Brain (organoid and tissue), 16 donors: ENCODE measurements at places on chromosomes 4 and X.

DNA sequence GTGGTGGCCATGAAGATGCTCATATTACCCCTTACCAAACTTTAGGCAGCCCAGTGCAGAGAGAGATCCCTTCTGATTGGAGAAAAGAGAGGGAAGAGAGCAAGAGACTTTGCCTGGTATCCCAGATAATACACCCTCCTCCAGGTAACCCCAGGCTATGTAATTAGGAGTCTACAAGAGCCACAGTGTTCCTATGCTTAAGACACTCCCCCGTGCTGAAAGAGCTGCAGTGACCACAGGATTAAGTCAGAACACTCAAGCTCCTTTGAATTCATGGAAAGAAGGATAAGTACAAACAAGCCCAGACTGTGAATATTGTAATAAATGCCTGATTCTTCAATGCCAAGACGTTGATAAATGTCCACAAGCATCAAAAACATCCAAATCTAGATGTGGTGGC, 41.4 kb downstream of the PABPC4L start:
- DNase-seq = no peak

GRCh38 chrX:80513625-80514024, 93.4 kb downstream of the TENT5D start:
- no peak for DNase-seq

- no peak for DNase-seq
Observed at GRCh38 chr4:113159942-113160545, 110.6 kb downstream of the ANK2 start.

DNA sequence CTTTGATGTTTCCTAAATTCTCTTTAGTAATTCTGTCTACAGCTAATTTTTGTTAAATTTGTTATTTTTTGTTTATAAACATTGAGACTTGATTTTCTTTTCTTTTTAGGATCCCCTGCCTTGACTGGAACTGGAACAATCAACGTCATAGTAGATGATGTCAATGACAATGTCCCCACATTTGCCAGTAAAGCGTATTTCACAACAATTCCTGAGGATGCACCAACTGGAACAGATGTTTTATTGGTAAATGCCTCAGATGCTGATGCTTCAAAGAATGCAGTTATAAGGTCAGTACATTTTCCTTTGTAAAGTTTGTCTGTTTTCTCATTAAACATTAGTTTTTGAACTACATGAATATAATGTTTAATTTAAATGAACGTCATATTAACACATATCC, 119.4 kb downstream of the FAT4 start:
- DNase-seq = no peak

- no peak for DNase-seq
Observed at GRCh38 chr4:180669680-180670079, 1573.5 kb upstream of the TENM3 start.

GRCh38 chr4:85792376-85793232, 317.7 kb downstream of the ARHGAP24 start:
- DNase-seq = no peak

- DNase-seq = peak; percentile 54
Observed at GRCh38 chr4:120801137-120801758, 121.3 kb downstream of the PRDM5 start.

DNA sequence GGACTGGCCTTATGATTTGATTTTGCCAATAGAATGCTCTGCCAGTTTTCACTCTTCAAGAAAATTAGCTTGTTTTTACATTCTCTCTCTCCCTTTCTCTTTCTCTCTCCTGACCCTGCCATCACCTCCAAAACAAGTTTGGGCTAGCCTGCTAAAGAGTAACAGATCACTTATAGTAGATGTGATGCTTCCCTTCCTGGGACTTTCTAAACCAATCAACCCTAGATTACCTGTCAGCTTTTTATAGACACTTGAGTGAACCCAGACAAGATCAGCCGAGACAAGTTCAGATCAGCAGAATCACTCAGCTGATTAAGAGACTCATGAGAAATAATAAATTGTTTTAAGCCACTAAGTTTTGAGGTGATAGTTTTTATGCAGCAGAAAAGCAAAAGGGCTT, 521.2 kb downstream of the ANKRD50 start:
- DNase-seq = no peak

- DNase-seq = no peak
Observed at GRCh38 chr4:183858011-183858615, 47.0 kb upstream of the STOX2 start.

DNA sequence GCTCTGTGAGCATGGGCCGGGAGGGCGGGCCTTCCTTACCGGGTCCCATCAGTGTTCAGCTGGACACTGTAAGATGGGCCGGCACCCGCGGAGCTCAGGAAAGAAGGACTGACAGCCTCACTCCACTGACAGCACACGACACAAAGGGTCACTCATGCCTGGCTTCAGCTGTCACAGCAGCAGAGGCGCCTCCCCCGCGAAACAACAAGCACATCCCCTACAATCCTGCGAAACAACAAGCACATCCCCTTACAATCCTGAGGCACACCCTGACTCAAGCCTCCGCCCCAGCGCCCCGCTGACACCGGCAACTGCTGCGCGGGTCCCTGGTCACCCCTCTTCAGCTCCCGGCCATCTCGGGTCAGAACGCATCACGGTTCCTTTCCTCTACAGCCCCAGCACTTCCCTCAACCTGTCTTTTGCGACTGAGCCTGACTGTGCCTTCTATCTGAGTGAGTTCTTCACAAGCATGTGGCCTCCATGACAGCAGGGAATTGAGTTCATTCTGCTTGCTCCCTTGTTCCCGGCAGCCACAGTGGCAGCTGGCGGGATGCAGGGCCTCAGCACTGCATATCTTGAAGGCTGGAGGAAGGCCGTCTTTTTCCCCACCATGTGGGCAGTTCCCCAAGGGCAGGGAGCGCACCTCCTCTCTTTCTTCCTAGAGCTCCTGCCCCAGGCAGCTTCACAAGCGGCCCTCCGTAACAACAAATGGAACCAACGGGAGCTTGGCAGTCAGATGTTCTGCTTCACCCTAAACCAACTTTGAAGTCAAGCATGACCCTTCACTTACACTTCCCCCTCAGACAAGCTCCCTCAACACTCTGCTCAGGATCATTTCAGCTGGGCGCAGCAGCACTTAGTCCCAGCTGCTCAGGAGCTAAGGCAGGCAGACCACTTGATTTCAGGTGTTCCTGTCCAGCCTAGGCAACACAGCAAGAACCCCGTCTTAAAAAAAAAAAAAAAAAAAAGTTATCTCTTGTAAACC, 39.6 kb downstream of the SCD5 start:
- DNase-seq = no peak

- DNase-seq = peak; percentile 43
Observed at GRCh38 chr4:24781999-24782745, 13.2 kb upstream of the SOD3 start.

GRCh38 chrX:50635817-50636365, 165.3 kb upstream of the DGKK start:
- DNase-seq = peak; percentile 15

DNA sequence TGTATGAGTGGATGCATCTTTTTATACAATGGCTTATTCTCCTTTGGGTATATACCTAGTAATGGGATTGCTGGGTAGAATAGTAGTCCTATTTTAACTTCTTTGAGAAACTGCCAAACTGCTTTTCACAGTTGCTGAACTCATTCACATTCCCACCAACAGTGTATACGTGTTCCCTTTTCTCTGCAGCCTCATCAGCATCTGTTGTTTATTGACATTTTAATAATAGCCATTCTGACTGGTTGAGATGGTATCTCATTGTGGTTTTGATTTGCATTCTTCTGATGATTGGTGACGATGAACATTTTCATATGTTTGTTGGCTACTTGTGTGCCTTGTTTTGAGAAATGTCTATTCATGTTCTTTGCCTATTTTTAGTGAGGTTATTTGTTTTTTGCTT, 687.0 kb upstream of the EPHA5 start:
- DNase-seq = peak; percentile 19

DNA sequence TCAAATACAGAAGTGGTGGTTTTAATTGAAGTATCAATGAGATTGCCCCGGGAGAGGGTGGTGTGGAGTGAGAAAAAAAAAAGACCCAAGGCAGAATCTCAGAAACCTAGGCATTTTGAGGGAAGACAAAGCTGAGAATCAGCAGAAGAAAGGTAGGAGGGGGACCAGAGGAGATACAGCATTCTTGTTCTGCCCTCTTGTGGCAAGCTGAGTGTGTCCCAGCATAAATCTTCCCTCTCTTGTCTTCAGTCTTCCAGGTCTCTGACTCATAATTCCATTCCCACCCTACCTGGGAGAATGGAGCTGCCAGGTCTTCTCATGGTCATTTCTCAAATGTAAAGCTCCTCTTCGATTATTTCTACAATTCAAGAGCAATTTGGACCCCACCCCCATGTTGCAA, 32.7 kb upstream of the MAGED1 start:
- peak; percentile 59 for DNase-seq

- DNase-seq = no peak
Observed at GRCh38 chr4:183392377-183392776, 52.1 kb upstream of the CDKN2AIP start.

- DNase-seq = peak; percentile 35
Observed at GRCh38 chr4:145909281-145909715, 29.3 kb downstream of the ZNF827 start.

DNA sequence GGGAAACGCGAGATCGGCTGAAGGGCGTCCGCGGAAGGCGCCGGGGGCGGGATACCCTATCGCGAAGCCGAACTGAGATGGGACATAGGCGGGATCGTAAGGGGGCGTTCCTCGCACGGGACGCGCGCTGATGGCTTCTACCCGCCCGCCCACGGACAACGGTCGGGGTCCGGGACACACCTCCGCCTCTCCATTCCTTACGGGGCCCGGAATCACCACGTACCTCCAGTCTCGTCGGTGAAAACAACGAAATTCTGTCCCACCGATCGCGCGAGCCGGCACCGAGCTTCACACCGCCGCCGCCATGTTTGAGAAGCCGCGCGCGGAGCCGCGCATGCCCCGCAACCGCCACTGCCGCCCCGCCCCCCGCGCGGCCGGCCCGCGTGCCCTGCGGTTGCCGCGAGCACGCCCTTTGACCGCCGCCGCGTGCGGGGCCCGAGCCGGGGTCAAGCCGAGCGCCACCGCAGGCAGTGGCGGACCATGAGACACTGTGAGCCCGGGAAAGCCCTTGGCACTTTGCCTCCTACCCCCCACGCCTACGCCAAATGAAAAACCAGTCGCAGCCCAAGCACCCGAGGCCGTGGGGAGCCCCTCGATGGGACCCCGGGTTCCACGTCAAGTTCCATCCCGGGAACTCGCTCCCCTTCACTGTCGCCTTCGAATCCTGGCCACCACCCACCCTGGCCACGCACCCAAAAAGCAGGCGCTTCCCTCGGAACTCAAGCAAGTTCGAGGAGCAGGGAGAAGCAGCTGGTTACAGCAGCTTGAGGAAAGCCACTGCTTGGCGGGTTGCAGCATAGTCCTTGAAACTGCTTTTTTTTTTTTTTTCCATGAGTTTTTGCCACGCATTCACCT, at the start of gene SCML2:
Gene SCML2 (minus strand): TSS at position 320 of the 855 bp plus-strand sequence. CDS start 20,617 bp downstream, outside the sequence.
- DNase-seq = peak; percentile 67

- DNase-seq = no peak
Observed at GRCh38 chr4:59814402-59815010, 1385.6 kb upstream of the ADGRL3 start.

GRCh38 chr4:184816962-184817361, 8.8 kb downstream of the ACSL1 start:
- no peak for DNase-seq

- peak; percentile 1 for DNase-seq
Observed at GRCh38 chr4:169439244-169439643, 168.5 kb upstream of the SH3RF1 start.

DNA sequence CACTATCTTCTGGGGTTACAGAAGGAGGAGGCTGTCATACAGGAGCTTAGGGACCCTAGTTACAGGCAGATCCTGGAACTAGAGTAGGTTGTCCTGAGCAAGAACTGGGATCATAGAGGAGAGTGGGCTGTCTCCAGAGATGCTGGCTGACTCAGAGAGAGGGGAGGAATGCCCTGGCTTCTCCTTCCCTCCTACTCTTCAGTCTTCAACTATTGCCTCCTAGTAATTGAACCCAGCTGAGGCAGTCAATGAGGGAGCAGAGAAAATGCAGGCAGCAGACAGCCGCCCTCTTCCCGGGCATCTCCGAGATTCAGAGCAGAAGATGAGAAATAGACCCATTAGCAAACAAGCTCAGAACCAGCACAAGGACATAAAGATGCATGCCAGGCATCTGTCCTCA, 118.3 kb upstream of the PDE5A start:
- no peak for DNase-seq

- DNase-seq = peak; percentile 63
Observed at GRCh38 chr4:61933527-61933926, 733.4 kb downstream of the ADGRL3 start.

GRCh38 chrX:148572337-148572736, 71.9 kb downstream of the AFF2 start:
- no peak for DNase-seq

GRCh38 chr4:16537926-16538325, 311.7 kb upstream of the TAPT1 start:
- no peak for DNase-seq

- DNase-seq = no peak
Observed at GRCh38 chr4:2765832-2766526, 9.8 kb upstream of the TNIP2 start.

GRCh38 chr4:76589402-76589801, 154.4 kb downstream of the SHROOM3 start:
- DNase-seq = no peak

- DNase-seq = no peak
Observed at GRCh38 chr4:189069772-189070171, 870.9 kb upstream of the FRG1 start.

DNA sequence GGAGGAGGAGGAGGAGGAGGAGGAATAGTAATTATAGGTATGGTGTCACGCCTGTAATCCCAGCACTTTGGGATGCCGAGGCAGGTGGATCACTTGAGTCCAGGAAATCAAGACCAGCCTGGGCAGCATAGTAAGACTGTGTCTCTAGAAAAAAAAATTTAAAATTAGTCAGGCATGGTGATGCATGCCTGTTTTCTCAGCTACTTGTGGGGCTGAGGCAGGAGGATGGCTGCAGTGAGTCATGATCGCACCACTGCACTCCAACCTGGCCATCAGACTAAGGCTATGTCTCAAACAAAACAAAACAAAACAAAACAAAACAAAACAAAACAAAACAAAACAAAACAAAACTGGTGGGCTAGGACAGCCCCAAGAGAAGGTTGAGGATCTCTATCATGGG, 3.0 kb downstream of the STARD8 start:
- no peak for DNase-seq

- no peak for DNase-seq
Observed at GRCh38 chr4:47465004-47465403, 1.5 kb upstream of the COMMD8 start.

DNA sequence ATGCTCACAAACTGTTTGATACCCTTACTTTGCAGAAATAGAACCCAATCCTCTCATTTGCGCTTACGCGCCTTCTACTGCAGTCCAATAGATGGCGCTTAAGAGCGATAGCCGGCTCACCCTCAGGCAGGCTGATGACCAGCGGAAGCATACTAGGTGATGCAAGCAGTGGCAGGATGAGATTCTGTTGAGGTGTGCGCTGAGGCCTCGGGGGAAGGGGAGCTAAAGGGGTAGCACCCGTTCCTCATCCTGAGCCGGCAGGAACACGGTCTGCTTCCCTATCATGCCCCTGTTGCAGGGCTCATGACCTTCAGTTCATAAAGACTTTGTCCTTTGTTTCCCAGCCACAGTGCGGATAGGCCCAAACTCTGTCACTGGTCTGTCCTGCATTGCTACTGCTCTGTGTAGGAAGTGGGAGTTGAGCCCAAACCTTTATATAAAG, 628.9 kb downstream of the TLL1 start:
- no peak for DNase-seq
